ENCODE measurements at places on chromosomes 1 and 21.
A peak's percentile ranks its signal among the peaks of the same experiment; 100 is the strongest.

DNA sequence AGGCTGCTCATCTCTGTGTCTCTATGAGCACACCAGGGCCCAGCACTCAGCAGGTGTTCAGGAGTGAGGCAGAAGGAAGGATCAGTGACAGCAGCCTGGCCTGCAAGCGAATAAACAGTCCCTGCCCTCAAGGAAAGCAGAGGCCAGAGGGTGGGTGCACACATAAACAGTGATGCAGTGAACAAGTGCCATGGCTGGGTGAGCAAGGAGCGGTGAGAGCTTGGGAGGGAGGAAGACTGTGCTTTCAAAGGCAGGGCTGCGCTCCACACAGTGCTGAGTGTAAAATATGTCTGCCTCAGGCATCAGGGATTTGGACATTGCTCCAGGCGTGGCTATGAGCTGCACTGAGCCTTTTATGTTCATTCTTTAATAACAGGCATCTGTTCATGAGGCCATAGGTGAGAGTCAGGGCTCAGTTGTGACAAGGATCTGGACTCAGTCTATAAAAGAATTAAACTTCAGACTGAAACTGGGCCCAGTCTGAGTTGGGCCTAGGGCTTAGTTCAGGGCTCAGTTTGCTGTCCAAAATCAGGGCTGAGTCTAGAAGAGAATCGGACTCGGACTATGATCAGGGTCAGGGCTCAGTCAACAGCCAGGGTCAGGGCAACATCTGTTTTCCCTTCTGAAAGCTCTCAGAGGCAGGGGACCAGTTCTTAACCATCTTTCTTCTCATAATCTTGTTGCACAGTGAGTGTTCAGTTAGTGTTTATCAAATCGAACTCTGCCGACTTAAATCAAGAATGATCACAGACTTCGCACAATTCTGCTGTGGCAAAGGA is 213.7 kb downstream of the FOXD2 start:
- no peak for DNase-seq

DNA sequence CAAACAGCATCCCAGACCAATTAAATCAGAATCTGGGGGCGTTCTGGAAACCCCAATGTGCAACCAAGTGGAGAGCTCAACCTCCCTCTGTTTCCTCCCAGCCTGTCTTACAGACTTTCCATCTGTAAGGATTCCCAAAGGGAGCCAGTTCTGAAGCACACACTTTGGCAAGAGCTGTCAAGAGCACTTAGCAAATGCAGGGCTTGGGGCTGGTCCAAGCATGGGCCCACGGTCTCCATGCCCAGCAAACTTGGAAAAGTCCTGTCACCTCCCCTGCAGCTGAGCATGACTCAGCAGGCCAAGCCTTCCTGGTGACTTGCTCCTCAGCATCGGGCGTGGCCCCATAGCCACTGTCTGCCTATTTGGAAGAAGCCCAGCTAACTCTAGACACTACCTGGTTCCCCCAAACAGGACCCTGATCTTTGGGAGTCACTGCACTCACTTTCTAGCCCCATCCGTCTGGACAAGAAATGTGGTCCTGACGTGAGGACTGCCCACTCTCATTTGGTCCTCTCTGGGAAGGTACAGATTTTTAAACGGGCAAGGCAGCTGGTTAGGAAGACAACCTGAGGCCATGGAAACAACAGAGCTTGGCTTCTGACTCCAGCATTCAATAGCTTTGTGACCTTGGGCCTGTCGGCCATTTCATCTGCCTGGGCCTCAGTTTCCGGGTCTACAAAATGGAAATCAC is 16.9 kb downstream of the SLC2A1 start:
- DNase-seq: peak; percentile 74

DNA sequence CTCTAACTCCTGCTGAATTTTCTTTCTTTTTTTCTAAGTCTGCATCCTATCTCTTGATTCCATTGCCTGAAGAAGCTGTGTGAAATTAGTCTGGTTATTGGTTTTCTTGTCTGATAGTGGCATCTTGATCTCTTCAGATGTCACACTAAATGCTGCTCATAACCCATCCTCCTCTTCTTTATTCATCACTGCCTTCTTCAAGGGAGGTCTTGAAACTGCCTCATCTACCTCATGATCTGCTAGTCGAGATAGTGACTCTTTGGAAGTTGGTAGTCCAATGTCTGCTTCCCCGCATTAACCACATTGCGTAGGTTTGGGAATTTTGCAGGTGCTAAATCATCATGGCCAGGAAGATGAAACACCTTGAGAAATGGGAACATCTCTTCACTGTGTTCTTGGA is 15.7 kb downstream of the DYRK3 start:
- DNase-seq: no peak

DNA sequence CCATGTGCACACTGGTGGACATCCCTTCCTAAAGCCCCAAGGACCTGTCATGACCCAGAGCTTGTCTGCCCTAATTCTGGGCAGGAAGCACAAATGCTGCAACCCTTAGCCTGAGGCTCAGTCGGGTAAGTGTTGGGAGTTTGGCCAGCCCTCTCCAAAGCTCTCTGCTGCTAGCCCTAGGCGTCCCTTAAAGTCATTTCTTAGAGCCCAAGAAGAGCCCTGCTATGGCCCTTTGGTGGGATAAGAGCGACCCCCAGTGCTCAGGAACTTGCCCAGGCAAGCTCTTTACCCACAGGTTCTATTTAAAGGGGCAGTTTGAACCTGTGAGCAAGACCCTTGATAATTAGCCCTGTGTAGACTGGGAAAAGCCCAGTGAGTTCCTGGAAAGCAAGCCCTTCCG is 356.8 kb downstream of the RRAGC start:
- no peak for DNase-seq

GRCh38 chr1:39508857-39509305 is 17.4 kb downstream of the BMP8A start:
- DNase-seq: no peak

DNA sequence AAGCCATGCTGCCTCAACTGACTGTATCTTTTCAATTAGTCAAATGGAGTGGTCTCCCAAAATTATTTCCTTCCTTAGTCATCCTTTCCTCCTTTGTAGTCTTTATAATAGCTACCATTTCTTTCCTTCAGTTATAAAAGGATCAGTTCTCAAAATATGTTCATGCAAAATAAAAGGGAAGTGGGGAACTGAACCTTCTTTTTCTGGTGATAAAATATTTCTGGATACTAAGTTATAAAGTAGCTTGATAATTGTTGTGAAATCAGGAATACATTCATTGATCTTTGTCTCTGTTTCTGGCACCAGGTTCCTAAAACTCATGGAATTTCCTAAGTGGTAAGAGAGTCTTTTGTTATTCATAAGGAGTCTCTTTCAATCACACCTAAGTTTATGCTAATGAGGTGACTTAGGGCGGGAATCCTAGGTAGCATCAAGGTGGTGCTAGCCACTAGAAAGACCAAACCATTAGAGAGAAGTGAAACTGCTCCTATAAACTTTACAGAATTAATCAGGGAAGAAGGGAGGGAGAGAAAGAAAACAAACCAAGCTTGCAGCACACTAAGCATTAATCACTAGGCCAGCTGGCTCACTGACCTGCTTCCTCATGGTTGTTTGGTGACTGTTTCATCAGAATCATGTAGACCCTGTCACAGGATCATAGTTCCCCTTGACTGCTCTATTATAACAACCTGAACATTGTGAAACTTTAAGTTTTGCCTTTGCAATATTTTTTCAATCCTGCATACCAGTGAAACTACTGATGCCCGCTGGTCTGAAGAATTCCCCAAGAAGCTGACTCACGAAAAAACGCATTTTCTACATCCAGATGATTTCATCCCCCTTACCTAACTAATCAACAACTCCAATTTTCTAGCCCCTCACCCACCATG is 161.6 kb upstream of the PTBP2 start:
- no peak for DNase-seq

DNA sequence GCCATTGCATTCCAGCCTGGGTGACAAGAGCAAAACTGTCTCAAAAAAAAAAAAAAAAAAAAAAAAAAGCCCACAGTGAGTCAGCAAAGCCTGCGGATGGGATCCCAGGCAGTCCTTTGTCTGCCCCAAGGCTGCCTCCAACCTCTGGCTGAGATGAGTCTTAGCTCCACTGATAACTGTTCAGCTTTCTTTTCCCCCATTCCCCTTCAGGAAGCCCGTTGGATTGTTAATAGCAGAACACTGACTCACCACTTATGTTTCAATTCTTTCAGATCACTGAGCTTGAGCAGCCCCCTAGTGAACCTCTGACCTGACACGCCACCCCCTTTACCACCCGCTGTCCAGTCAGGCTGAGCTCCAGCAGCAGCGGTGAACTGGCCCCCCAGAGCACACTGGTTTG is 57.5 kb downstream of the ERG start:
- no peak for DNase-seq

DNA sequence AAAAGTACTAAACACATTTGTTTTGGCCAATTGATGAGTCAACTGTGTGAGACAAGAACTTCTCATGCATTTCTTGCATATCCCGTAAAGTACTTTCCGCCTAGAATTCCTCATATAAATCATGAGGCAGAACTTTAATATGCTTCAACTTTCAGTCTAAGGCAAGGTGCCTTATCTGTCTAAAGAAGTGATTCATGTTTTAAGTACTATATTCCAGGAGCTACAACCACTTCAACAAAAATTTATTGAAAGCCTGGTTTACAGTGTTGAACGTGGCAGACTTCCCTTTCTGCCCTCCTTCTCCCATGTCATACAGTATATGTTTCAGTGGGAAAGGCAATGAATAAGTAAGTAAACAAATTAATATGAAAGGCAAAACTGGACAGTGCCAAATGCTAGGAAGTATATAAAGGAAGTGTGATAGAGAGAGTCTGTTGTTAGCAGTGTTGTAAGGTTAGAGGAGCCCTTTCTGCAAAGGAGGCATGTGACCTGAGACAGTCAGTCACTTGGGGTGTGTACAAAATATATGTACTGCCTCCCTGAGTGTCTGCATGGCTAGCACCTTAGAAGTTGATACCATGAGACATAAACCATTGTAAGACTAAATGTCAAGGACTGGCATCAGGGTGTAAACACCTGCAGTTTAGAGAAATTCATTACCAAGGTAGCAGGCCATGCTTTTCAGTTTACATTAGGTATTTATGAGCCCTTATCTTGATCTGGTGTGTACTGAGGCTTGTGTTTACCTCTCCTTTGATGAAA is 362.2 kb downstream of the SRGAP2C start:
- no peak for DNase-seq

- peak; percentile 55 for DNase-seq
These were observed 1.2 kb downstream of the AK5 start for GRCh38 chr1:77282866-77283539.

DNA sequence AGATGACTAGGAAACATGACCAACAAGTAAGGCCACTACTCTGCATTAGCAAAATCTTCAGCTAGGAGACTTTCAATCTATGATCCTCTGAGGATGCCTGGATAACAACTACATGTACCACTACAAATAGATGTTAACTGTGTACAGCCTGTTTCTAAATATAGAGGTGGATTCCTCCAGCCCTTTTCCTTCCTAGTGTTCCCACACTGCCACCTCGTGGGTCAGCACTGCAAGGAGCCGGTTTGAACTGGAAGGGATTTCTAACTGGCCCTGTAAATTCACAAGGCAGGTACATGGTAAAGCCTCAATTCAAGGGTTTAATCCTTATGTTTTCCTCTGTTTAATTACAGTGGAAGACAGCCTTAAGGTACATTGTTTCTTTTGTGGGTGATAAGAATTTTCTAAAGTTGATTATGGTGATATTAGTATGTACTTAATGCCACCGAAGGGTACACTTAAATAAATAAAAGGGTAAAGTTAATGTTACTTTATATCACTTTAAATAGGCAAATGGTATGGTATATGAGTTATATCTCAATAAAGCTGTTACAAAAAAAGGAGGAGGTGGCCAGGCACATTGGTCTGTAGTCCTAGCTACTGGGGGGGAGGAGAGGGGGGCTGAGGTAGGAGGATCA is 14.4 kb downstream of the SMYD3 start:
- DNase-seq: peak; percentile 73

DNA sequence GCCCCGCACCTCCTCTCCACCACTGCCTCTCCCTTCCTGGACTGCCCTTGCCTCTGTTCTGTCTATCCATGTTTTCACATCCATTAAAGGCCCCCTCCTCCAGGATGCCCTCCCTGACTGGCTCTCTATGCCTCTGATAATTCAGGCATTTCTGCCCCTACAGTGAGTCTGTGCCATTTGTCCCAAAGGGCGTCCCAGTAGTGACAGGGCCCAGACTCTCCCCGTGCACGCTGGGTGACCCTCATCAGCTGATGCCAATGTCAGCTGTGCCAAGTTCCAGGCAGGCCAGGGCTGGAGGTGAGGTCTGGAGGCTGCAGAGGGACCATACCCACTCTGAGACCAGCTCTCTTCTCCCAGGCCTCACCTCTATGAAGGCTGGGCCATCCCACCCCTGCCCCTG is 3.2 kb upstream of the PLEKHG5 start:
- no peak for DNase-seq

GRCh38 chr1:154501423-154502065 is 475 bp upstream of the TDRD10 start:
- DNase-seq: no peak

DNA sequence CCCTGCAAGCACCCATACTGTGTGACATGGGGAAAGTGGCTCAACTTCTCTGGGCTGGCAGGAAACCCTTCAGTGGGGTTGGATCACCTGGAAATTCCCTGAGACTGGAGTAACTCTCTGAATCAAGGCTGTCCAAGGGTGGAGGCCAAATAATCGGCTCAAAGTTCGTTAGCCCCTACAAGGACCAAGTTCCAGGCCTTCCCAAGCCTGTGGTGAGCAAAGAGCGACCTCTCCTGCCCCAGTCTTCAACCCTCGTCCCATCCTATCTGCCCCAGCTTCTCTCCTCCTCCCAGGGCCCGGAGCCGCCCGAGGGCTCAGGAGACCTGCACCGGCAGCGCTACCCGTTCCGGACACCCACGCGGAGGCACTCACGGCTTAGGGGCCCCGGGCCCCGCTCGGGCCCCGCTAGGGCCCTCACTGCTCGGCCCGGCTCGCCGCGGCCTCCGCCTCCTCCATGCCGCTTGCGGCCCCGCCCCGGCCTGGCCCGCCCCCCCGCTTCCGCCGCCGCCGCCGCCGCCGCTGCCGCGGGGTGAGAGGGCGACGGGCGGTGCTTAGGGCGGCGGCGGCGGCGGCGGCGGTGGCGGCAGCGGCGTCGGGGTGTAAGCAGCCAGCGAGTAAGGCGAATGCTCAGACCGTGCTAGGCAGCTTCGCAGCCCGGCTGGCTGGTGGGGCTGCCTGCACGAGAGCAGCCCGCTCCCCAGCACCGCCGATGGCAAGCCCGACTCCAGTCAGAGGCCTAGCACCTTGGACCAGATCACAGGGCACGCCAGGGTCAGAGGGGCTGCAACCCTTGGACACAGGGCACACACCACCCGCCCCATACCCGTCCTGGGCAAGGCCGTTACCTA is at the start of gene POMGNT1:
Gene POMGNT1, minus strand, starts transcription at position 471 of the 848 bp plus-strand sequence. CDS start 613 bp downstream, outside the sequence.
- DNase-seq: peak; percentile 71
